ENCODE measurements at places on chromosomes 5 and 9.

DNA sequence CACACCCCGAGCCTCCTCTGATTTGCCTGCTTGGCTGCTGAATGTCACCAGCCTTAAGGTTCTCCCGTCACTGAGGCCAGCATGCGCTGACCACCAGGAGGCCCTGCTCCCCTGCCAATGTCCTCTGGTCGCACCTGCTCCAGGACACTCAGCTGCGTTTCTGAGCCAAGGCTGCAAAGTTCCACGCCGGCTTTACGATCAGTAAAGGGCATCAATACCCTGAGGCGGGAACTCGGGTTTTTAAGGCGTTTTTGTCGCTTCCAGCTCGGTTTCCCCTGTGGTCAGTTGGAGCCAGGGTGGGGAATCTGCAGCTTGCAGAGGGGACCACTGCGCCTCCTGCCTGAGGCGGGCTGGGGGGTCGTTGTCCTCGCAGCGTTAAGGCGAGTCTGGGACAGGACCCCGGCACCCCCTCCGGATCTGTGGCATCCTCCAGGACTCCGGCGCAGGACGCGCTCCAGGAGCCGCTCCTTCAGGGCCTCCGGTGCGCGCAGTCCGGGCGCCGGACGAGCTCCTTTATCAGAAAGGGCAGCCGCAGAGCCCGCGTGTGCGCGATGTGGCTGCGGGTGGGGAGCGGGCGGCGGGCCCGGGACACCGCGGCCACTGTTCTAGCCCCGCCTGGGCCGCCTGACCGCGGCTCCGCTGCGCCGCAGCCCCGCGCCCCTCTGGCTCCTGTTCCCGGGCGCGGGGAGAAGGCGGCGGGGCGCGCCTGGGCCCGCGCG is 24.1 kb upstream of the FLT4 start:
- no peak for DNase-seq

DNA sequence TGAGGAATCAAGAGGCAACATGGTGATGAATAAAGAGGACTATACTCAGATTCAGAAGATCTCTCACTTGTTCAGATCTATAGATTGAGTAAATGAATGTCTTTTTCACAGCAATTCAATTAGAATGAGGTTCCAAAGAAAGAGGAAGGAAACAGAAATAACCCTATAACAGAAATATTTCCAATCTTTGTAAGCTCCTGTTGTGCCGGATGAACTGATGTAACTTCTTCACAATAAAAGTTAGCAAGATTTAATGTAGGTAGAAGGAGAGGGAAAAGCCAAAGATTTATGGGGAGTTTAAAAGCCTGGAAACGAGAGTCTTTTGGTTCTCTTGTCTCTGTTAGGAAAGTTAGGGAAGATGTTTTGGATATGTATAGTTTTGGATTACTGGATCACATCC is 92.1 kb downstream of the PBX3 start:
- DNase-seq, result no peak

DNA sequence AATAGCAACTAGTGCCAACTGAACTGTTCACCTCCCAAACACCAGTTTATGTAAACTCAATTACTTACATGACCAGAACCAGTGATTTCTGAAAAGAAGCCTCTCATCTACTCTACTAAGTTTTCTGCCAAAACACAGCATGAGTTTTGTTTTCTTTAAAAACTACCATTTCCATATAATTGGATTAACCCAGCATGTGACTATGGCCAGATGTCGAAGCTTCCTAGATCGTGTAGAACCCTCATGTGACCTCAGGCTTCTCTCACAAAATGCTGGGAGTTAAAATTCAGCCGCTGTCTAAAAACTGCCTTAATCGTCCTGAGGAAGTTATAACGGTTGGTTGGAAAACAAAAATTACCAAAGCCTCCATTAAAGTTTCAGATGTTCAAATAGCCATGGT is 303.5 kb downstream of the IRX1 start:
- DNase-seq, result no peak

DNA sequence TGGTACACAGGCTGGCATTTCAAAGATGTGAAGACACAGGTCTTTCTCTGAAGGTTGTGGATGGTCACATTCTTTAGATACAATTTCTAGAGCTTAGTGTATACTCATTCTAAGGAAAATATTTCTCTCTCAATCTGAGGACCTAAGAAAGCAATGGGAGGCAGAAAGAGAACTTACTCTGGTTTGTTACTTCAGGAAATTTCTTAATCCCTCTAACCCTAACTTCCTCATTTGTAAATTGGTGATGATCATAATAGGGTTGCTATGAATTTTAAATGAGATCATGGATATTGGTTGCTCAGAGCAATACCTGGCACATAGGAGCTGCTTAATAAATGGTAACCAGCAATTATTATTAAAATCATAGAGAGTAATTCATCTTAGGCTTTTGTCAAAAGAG is 22.1 kb downstream of the FAM170A start:
- no peak for DNase-seq

DNA sequence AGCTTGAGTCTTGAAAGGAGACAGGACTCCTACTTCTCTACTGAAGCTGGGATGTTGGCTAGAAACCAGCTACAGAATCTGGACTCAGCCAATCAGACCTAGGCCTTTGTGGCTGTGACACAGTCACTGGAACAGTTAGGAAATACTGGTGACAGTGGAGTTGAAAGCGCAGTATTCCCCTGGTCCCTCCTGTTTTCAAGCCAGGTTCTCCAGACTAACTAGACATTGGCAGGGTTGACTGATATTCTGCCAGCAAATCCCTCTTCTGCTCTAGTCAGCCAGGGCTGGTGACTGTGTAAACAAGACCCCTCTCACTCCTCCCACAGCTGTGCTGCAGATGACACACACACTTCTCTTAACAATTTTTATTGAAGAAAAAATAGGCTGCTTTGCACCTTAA is 8.7 kb downstream of the SHROOM1 start:
- no peak for DNase-seq

- no peak for DNase-seq
These were observed 58.1 kb downstream of the PPIP5K2 start for GRCh38 chr5:103178167-103178566.

DNA sequence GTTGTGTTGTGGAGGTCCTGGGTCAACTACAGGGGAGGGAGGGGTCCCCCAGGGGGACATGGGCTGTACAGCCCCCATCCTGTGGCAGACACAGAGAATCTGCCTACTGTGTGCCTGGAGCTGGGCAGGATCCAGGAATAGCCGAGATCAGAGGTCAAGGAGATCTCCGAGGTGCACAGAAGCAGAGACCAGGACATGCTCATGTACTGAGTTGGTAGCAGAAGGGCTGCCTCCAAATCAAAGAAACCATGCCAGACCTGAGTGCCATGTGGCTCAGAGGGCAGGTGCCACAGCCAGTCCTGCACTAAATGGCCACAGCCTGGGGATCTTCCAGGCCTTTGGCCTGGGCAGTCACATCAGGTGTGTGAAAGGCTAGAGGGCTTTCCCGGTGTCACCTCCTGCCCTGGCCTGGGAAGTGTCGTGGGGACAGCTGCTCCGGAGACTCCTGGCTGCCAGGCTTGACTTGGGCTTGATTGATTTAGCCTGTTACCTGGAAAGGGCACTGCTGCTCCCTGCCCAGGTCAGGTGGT is 27.8 kb downstream of the GSN start:
- no peak for DNase-seq

DNA sequence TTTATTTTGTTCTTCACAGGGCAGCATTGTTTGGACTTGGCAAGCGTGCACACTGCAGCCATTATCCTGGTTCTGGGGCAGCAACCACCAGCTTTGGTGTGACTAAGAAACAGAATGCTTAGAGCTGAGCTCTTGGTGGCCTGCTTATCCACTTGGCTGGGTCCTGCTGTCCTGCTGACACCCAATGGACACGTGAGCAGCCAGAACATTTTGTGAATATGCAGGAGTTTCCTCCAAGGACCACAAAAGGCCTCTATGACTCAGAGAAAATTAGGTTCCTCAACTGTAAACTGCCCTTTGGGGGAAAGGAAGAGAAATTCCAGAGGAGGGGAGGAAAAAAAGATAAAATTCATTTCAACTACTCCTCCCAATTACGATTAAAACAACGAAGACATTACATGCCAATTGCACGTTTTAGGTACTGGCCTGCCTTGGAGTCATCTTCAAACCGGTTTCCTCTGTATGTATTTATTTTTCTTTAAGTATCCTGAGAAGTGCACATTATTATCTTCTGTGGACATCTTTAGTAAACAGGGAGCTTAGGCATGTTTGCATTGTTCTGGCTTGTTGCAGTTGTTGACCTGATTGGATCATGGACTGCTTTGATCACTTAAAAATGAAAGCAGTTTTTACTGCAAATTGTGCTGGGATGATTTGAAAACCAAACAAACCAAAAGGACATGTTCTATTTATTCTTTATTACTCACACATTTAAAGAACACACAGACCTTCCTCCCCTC is 82.3 kb upstream of the TLE4 start:
- peak; percentile 21 for DNase-seq

DNA sequence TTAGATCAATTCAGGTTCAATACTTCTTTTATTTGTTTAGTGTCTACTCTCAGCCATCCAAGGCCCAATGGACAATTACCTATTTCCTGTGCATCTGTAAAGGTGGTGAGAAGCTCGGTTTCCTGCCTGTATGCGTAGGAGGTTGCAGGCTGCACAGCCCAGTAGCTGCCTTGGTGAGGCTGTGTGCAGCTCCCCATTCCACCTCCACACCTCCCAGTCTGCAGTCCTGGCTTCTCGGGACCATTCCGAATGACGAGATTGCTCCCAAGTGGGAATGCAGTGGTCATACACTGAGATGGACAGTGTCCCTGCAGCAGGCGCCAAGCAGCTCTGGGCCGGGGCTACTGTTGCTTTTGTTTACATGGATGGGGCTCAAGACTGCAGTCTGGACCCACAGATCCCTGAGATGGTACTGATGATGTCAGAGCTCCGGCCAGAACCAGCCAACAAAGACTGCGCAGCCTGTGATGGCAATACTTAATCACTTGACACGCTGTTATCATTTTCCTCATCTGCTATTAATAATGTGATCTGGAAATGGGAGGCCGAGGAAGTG is 206.1 kb upstream of the IRX1 start:
- DNase-seq, result no peak

DNA sequence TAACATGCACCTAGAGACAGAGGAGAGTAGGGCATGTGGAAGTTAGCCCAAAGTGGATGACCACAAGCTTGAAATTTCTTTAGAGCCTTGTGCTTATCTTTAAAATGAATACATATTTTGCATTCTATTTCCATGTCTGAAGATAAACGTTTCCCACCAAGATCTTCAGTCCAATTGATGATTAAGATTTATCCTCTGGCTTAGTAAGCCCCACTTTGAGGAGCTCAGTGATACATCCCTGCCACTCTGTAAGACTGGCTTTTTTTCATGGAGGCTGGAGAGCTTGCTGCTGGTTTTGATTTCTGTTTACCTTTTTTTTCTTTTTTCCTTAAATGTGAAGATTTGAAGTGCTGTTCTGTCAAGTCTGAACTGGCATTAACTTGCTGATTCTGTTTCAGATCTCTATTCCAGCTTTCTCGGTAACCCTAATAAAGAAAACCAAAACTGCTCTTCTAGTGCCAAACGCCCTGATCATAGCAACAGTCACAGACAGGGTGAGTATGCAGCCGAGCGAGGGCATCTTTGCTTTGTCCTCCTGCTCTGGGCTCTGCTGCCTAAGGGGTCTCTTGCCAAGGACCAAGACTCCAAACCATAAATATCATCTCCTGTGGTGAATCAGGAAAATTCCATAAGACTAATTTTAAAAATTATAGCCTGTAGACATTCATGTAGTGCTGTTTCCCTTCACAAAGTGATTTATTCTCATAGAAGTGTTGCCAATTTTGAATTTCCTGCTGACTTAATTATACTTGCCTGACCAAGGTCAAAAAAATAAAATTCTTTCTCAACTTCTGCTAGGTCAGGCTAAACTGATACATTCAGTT is 54.3 kb downstream of the GRAMD2B start:
- no peak for DNase-seq

DNA sequence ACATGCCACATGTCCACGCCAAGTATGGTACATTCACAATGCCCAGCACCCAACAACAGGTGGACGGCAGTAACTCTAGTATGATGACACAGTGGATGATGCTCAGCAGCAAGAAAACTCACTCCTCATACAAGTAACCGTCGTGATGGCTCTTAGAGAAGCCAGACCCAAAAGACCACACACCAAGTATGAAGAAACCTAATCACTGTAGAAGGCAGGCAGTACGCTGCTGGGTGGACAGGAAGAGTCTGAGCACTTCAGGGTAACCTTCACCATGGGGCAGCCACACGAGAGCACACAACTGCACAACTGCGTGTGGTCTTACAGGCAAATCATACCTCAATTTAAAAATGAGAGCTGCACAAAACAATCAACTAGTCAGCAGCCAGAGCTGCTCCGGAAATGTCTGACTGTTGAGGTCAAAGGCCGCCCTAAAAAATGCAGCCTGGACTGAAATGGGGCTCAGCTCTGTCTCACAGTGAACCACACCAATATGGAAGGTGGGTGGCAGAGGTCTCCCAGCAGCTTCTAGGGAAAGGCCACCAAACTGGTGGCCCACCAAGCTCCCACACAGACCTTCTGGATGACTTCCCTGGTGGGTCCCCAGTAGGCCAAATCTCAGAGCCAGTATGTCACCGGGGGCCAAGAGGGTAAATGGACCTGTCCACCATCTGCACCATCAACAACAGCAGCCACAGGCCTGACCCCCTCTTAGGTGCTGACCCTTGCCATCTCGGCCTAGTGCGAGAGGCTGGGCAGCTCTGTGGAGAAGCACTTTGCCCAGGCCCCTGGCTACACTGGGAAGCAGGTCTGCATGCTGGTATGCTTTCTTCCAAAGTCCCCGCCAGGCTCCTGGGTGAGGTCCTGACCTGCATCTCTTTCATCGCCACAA is 17.8 kb downstream of the BICD2 start:
- no peak for DNase-seq

DNA sequence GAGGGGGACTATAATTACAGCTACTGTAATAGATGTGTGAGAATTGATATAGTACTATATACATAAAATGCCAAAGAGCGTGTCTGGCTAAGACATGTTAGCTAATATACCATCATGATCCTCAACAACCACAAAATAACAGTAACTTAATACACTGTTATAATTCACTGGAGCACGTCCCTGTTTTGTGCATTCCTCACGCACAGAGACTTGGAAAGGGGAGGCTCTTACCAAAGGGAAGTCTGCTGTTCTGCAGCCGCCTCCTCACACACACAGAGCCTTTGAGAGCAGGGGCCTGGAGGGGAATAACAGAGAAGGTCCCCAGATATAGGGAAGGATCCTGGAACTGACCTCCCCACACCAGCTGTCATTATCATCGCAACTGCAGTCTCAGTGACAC is 97.3 kb downstream of the ANKRD18A start:
- DNase-seq, result no peak

GRCh38 chr5:106262395-106262794 is 1408.3 kb downstream of the EFNA5 start:
- DNase-seq, result no peak

DNA sequence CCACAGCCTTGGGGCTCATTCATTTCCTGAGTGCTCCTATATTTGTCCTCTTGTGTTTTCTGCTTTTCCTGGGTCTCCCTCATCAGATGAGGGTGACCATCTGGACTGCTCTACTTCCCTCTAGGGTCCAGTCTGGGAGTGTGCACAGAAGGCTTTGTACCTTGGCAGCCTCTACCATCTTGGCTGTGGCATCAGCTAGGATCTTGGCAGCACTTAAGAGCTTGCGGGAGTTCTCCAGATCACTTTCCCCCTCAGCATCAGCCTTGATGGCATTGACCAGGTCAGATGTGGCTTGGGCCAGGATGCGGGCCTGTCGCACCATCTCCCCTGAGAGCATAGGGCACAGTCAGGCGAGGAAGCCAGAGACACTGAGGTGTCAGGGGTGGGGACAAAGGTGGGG is 15.8 kb downstream of the TLN1 start:
- no peak for DNase-seq

- DNase-seq, result no peak
These were observed 249.8 kb downstream of the KIF4B start for GRCh38 chr5:155263381-155263780.

GRCh38 chr9:131812116-131812790 is 72.4 kb upstream of the RAPGEF1 start:
- no peak for DNase-seq
